Naive thymus-derived CD4-positive, alpha-beta T cell (primary cell): ENCODE measurements at places on chromosomes 2 and 18. TPM values are rescaled to one million over a fixed set of nuclear protein-coding genes. Genes with fewer than 3 reads are reported as not detected.

The TRIB2 gene
- total RNA-seq: 90.7 TPM

The STARD6 gene
- not detected for total RNA-seq

- no peak for DNase-seq
Measured at GRCh38 chr2:214484239-214484638, 73.4 kb downstream of the VWC2L start.

The ALPG gene
- not detected in 2 replicates for total RNA-seq

GRCh38 chr18:32152705-32153448, 37.0 kb upstream of the MEP1B start:
- no peak for DNase-seq
